ENCODE measurements at places on chromosomes 2 and 18.

DNA sequence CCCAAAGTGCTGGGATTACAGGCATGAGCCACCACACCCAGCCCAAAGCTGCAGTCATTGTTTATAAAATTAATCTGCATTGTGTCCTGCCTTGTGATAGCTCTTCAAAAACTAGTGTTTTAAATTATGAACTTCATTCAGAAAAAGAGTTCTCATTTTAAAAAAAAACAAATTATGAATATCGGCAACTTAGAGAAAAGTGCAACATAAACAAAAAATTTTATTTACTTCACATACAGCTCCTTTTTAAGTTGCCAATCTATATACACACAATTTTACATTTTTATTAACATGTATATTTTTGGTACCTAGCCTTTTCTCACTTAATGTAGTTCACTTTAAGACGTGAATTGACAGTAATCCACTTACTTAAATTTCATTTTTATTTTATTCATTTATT, 46.9 kb downstream of the GEMIN6 start:
- DNase-seq = no peak

DNA sequence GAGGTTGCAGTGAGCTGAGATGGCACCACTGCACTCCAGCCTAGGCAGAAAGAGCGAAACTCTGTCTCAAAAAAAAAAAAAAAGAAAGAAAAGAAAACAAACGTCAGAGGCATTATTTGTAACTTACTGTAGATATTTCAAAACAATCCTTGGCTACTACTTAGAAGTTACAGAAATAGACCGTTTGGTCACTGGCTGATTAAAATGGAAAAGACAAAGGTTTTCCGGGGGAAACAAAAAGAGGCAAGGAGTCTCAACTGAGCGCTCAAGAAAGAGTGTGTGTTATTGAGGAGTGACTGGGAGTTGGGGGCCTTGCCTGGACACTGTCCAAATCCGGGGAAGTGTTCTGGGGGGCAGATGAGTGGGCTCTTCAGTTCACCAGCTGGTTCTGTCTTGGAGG, 47.6 kb downstream of the TEX44 start:
- no peak for DNase-seq

DNA sequence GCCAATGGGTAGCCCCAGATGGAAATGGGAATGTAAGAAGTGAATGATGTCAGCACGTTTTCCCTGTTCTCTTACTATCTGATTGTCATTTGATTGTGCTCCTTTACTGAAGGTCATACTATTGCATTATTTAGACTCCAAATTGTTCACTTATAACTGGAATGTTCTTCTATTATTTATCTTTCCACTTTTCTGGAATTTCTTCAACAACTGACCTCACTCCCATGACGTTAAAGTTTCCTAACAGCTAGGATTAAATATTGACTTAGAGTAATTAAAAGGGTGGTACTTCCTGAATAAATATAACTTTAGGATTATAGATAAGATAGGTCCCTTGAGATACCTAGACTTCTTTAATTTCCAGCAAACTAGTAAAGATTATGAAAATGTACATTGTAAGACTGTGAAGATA, 10.9 kb upstream of the GULP1 start:
- no peak for DNase-seq

DNA sequence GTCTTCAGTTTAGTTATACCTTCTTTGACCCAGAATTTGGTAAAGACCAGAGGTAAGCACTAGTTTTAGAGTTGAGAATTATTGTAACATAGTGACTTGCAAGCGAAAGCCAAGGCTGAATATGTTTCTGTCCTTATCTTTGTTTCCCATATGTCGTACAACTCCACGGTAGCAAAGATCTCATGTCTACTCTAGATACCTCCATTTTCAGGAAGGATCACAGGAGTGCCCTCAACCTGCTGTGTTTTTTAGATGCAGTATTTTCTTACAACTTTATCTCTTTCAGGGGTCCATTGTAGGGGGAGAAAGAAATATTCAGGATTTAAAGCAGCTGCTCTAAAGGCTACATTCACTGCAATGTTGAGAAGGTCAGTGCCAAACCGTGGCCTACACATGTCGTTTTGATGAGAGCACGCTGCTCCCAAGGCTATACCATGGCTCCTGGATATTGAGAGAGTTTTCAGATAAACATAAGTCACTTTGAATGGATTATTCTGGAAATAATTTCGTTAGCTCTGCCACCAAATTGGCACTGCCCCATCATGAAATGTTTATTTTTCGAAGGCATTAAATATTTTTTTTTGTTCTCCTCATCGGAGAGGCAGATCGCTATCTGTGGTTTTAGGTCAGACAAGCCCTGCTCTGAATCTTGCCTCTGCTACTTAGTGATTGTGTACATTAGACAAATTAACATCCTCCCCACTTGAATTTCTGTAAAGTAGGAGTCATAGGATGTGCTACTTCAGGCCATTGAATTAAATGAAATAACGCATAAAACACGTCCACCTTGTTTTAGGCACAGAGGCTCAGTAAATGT, 2.1 kb downstream of the RHBDD1 start:
- no peak for DNase-seq

GRCh38 chr2:163675388-163675787, 60.4 kb downstream of the FIGN start:
- DNase-seq = no peak

DNA sequence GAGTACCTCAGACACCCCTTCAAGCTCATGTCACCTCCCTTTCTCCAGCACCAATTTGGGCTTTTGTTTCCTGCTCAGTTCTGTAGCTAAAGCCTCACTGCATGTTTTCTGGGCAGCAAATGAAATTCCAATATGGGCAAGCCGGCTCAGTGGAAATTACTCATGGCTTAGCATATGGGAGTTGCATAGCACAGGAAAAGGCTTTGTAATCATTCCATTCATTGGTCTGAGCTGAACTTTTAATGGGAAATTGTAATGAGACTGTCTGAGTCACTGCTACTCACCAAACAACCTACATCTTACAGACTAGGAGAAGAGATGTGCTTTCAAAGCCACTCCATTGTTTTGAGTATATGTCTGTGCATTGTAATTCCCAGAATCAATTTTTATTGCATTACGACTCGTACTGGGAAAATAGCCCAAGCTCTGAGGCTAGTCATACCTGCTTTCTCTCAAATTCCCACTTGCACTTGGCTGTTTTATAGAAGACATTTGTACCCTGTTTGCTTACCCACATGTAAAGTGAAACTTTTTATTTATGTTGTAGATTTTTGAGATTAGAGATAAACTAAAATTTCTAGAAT, 139.5 kb upstream of the LRATD1 start:
- DNase-seq = no peak

- no peak for DNase-seq
Observed at GRCh38 chr2:62231541-62231940, 35.6 kb downstream of the B3GNT2 start.

DNA sequence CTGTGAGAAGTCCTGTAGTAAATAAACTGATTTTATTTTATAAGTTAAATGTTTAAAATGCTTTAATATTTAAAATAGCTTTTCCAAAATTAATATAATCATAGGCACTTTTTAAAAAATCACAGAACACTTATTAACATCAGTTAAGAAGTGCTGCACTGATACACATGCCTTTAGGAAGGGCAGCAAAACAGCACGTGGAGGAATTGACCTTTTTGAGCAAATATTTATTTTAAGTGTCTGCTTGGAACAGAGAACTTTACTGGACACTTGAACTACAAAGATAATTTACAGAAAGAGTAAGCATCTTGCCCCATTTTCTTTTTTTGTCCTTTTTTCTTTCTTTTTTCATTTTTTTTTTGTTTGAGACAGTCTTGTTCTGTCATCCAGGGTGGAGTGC, 87.7 kb upstream of the NARS1 start:
- no peak for DNase-seq

GRCh38 chr2:98608962-98609604, 694 bp downstream of the UNC50 start:
- no peak for DNase-seq

GRCh38 chr18:36752929-36753865, 75.6 kb downstream of the TPGS2 start:
- DNase-seq = no peak

- no peak for DNase-seq
Observed at GRCh38 chr2:162403884-162404283, 60.0 kb downstream of the GCA start.

- no peak for DNase-seq
Observed at GRCh38 chr2:182020286-182021070, 34.8 kb downstream of the PPP1R1C start.

DNA sequence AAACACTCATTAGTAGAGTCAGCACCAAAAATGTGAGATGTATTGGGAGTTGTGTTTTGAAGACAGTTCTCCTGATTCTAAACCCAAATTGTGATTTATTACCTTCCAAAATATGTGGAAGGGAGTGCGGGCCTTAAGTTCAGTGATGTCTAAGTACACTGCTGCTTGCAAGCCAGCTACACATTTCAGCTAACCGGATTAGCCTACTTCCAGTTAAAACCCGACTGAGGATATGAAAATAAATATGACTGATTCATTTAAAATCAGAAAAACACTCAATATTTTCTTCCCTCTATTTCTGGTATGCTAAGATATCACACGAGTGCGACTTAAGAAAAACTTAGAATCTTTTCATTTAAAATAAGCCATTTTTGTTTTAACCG, 907 bp downstream of the FHL2 start:
- no peak for DNase-seq

GRCh38 chr2:159860581-159861310, 62.7 kb upstream of the CD302 start:
- no peak for DNase-seq
